ENCODE measurements at places on chromosomes 16 and 17.

DNA sequence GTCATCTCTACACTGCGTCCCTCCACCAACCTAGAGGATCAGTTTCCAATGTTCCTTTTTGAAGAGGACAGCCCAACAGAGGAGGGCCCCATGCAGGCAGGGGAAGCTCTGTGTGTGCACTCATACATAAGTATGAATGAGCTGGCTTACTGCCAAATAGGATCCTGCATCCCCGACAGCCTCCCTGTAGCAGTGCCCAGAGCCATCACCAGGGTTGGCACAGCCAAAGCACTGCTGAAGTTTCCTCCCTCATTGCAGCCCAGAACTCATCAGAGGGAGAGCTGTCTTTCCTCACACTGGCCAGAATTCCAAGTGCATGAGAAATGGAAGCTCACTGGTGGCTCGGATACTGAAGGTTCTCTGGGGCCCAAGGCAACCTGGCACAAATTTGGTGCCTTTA is 114.4 kb downstream of the ASIC2 start:
- no peak for DNase-seq

DNA sequence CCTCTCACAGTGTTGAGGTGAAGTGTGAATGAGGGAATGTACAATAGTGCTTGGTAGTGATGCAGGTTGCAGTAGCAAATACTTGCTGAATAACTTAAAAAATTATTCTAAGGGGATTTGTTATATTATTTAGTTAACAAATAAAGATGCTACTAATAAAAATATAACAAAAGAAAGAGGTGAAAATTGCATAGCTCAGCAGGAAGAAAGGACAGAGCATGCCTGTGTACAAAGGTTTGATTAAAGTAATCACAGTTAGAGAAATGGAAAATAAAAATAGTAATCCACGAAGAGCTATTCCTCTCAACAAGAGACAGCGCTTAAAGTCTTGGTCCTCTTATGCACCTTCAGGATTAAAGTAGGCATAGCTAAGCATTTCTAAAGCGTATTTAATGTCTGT is 11.0 kb downstream of the GOT2 start:
- no peak for DNase-seq

DNA sequence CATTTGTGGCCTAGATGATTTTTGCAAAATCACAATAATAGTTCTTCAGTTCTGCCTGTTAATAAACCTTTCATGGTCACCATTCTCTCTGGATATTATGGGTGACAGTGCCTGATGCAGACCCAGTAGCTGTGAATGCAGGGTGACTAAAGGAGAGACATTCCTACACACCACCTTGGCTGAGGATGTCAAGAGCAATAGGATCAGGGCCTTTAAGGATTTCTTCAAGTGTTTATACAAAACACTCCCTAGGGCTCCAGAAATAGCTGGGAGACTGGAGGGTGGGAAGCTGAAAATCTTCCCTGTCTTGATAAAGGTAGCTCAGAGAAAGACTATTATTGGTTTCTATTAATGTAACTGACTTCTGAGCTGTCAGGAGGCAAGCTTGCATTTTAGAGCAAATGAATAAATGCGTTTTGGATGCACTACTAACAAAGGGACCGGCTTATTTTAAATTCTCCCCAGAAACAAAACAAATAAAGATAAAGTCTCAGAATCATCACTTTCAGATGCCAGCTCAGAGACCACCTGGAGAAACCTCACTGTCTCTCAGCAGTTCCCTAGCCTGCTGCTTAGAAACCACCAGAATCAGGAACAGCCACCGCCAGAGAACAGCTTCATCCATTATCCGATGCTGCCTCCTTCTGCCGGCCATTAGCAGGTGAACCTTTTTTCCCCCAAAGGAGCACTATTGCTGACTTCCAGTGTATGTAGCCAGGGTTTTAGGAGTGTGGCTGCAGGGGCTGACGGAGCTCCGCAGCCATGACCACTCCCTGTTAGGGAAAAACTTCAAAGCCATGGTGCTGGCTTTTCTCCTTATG is 171.4 kb upstream of the DYNLRB2 start:
- no peak for DNase-seq

DNA sequence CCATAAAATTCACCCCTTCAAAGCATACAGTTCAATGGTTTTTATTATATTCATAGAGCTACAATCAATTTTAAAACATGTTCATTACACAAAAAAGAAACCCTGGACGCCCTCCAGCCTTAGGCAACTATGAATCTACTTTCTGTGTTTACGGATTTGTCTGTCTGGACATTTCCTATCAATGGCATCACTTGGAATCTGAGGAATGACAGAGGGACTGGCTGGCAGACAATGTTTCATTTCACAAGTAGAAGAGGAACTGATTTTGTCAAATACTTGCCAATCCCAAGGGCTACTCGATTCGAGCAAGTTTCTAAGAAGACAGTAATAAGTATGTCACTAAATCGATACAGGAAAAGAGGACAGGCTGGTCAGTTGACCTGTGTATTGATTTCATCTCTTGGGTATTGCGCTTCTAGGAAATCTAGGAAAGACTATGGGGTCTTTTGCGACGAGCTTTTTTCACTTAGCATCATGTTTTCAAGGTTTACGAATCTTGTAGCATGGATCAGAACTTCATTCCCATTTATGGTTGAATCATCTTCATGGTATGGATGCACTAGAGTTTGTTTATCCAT is 56.6 kb downstream of the RGS9 start:
- DNase-seq: no peak

DNA sequence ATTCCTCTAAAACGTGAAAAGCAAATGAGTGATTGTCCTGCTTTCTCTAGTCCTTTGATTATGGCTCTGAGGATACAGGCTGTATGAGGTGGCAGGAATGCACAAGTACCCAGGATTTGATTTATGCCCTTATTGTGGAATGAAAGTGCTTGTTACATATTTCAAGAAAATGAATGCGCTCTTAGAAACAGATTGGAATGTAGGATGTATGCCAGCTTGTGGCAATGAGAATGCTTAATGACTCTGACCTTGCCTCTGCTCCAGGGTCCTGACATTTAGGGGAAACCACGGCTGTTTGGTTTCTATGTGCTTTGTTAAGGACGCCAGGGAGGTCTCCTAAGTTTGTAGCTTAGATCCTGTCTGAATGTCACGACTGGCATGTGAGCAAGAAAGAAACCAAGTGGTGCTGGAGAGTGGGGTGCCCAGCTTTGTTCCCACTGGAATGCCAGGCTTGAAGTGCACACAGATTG is 22.0 kb downstream of the PRCD start:
- DNase-seq: no peak
